Occipital lobe (tissue), 3 donors: ENCODE measurements at places on chromosomes 6 and 20. TPM values are rescaled to one million over a fixed set of nuclear protein-coding genes. Genes with fewer than 3 reads are reported as not detected.

LGSN gene
- 0.47 TPM for total RNA-seq

CDK19 gene
- 85.6 TPM for total RNA-seq

VGLL2 gene
- not detected for total RNA-seq

EFCAB8 gene
- not detected for total RNA-seq

CD83 gene
- total RNA-seq: 22.0 TPM

PHF10 gene
- total RNA-seq: 29.5 TPM

DNAH8 gene
- under 0.01 TPM for total RNA-seq

CCN6 gene
- not detected for total RNA-seq

C6orf163 gene
- total RNA-seq: 8.3 TPM

SNAP25 gene
- total RNA-seq: 92.5 TPM

PM20D2 gene
- total RNA-seq: 20.9 TPM

MOXD1 gene
- total RNA-seq: 18.6 TPM
